ENCODE measurements at places on chromosomes 11 and 22.

GRCh38 chr11:17976651-17977050 lies 36.2 kb downstream of the SERGEF start:
- DNase-seq, result no peak

DNA sequence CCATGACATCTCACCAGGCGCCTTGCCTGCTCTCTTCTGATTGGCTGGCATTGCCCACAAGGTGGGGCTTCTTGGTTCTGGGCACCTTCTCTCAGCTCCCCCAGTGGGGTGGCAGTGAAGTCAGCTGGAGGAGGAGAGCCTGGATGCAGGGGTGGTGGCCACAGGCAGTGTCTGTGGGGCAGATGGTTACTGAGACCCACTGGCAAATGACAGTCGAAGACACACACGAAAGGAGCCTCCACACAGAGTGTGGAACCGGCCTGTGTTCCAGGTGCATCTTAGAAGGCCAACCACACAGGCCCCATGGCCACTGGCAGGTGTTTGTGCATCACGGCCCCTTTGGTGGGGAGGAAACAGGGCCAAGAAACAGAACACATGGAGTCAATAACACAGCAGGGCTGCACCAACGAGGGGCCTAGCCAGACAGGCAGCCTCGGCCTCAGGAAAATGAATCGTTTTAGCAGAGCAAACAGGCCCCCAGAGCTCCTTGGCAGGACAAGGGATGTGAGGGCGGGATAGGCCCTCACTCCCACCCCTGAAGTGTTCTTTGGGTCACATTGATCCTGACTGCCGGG lies 683.4 kb downstream of the TBC1D22A start:
- no peak for DNase-seq

DNA sequence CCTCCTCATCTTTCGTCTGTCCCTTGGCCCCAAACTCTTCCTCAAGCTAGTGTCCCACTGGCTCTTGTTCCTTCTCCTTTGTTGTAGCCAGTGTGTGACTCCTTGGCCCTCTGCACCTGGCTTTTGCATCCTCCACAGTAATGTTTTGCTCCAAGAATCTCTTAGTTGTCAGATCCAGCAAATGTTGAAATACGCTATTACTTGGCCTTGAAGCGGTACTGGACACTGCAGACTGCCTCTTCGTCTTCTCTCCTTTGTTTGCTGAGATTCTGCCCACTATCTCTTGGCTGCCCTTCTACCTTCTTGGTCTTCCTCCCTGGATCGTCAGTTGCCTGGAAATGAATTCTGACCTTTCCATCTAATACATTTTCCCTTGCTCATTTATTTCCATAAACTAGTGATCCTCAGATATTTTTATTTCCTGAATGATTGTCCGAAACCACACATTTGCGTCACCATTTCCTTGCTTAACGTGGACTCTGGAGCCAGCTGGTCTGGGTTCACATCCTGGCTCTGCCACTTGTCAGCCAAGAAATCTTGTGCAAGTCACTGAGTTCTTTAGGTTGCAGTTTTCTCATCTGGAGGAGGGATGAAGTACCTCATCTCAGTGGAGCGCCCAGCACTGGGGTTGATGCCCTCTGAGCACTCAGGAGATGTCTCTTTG lies 113.6 kb downstream of the LDLRAD3 start:
- peak; percentile 97 for DNase-seq

DNA sequence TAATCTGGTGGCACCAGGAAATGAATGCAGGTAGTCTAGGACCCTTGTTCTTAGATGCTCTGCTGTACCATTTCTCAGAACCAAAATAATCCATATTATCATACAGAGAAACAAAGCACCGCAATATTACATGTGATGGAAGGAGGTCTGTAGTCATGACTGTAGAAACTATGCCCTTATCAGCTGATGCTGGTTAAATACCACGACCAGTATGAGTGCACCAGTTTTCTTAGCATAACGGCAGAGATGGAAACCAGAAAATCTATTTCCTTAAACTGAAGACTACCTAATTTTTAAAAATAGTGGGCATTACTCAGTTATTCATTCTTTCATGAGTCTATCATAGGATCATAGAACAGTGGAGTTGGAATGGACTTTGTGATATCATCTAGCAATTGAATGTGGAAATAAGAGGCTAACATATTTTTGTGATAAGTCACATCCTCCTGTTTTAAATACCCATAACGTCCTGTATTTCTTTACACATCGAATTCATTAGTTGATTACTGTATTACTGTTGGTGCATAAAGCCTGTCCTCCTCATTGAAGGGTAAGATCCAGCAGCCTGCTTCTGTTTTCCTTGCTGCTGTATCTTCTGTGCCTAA lies 15.1 kb downstream of the JHY start:
- DNase-seq, result peak; percentile 49

- no peak for DNase-seq
These were observed 1.4 kb downstream of the FAM111A start for GRCh38 chr11:59144096-59144495.

- DNase-seq, result no peak
These were observed 199.1 kb downstream of the SWAP70 start for GRCh38 chr11:9862981-9863380.

DNA sequence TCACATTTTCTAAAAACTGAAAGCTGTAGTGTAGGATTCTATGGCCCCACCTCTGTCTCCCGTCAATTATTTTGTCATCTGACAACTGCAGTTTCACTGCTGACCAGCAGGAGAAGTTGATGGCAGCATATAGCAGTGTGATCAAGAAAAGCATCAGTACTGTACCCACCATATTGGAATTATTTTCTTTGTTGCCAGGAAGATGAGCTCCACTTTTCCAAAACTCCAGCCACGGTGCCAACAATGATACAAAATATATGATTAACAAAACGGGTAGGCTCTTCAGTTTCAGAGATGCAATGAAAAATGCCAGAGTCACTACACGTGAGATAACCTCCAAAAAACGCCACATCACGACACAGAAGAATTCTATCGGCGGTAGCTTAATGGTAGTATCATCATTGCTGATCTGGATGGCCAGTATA lies 41.3 kb downstream of the XKR3 start:
- peak; percentile 24 for DNase-seq

GRCh38 chr11:22690871-22691270 lies 24.5 kb downstream of the GAS2 start:
- DNase-seq, result no peak

GRCh38 chr11:134666273-134667174 lies 254.5 kb upstream of the B3GAT1 start:
- DNase-seq, result no peak

DNA sequence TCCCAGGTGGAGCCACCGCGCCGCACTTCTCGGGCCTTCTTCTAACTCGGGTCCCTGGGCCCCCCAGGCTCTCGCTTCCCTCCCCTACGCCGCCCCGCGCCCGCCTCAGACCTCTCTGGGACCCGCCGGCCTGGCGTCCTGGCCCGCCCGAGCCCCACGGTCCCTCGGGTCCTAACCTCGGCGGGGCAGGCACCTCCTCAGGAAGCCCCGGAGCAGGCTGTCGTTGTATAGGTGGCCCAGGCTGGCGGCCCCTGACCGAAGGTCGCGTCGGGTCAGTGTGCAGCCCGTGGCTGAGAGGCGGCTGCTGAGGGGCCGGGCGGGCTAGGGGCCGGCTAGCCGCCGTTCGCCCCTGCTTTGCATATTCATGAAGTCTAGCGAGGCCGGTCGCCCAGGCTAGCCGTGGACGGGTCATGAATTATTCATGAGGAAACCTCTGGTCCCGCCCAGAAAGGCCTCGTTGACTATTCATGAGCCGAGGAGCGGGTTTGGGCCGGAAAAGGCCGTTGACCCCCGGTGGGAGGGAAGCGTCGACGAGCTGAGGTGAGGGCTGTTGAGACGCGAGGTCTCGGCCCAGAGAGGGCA lies at the start of gene HORMAD2:
TSS of gene HORMAD2 (plus strand) at position 513 of the 582 bp plus-strand sequence. CDS start 13,489 bp downstream, outside the sequence.
- DNase-seq, result peak; percentile 19

DNA sequence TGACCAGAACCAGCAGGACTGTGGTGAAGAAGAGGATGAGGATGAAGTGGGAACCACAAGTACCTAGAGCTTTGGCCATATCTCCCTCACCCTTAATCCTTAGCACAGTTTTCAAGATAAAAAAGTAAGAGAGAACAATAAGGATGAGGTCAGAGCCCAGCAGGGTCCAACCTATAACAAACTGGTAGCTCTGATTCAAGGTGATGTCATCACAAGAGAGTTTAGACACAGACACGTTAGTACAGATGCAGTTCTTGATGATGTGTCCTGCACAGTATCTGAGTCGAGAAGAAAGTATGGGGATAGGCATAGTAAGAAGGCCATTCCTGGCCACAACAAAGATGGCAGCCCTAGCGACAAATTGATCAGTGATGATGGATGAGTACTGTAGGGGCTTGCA lies 586 bp downstream of the OR56A5 start:
- no peak for DNase-seq

- DNase-seq, result peak; percentile 98
These were observed 22.2 kb downstream of the RRAS2 start for GRCh38 chr11:14336507-14337503.

- peak; percentile 72 for DNase-seq
These were observed 27.9 kb upstream of the OAF start for GRCh38 chr11:120182790-120183491.

DNA sequence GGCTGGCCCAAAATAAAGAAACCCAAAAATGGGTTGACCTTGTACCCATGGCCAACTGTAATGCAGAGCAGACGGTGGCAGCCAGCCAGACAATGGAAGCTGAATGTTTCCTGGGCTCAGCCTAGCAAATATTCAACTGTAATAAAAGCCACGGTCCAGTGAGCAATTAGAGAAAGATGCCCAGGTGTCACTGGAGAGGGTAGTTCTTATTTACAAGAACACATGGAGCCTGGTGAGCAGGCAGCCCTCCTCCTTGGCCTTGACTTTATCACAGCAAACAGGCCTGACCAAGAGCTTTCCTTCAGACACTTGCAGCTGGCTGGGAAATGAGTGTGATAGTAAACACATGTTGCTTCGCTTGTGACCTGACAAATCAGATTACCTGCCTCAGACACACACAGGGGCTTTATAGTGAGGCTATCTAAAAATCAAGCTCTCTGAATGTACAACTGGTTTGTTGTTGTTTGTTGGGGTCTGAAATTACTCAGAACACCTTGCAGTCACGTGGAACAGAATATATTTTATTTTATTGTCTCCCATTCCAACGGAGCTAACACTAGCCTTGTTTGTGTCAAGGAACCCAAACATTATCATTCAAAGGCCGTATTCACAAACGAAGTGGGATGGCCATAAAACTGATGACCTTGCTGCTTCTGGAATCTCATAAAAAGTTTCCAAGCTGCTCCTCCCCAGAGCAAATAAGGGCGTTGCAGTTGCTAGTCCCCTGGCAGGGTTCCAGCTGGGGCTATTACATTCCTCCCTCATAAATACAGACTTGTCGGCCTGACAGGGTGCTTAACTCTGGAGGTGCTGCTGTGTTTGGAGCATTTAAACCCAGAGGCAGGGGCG lies 161.1 kb downstream of the BBOX1 start:
- DNase-seq, result peak; percentile 59

DNA sequence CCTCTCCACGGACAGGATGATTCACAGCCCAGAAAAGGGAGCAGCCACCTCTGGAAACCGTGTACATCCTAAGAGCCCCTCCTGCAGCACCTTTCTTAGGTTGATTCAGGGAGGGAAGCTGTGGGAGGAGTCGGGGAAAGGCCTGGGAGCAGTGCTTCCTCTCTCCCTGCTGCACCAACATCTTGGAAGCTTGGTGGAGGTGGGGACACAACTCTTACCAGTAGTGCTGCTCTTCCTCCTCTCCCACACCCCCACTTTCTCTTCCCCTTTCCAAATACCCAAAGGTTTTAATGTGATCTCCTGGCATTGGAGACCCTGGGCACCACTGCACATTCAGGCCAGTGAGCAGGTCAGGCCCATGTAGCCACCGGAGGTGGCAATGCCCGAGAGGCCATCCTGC lies 46.4 kb upstream of the HORMAD2 start:
- no peak for DNase-seq

- no peak for DNase-seq
These were observed 62.7 kb upstream of the LINC01488 start for GRCh38 chr11:69418576-69419296.

DNA sequence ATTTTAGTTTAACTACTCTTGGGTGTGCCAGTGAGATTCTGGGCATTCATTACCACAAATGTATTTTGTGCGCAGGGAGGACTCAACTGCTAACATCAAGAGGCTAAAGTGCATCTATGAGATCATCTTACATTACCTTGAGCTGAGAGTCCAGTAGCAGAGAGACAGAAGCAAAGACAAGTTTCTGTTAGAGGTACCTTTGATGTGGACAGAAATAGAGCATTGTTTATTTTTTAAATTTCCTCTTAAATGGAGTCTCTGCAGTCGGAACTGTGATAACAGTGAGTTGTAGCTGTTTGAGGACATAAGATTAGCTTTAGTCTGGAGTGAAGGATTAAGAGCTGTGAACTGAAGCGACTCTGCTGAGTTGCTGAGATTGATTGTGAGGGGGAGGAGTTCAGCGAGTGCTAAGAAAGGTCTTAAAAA lies 297.0 kb downstream of the CADM1 start:
- no peak for DNase-seq

- peak; percentile 83 for DNase-seq
These were observed 28.8 kb downstream of the TBC1D22A start for GRCh38 chr22:46791201-46791731.

- no peak for DNase-seq
These were observed 3.1 kb downstream of the RPS19BP1 start for GRCh38 chr22:39529487-39529851.

DNA sequence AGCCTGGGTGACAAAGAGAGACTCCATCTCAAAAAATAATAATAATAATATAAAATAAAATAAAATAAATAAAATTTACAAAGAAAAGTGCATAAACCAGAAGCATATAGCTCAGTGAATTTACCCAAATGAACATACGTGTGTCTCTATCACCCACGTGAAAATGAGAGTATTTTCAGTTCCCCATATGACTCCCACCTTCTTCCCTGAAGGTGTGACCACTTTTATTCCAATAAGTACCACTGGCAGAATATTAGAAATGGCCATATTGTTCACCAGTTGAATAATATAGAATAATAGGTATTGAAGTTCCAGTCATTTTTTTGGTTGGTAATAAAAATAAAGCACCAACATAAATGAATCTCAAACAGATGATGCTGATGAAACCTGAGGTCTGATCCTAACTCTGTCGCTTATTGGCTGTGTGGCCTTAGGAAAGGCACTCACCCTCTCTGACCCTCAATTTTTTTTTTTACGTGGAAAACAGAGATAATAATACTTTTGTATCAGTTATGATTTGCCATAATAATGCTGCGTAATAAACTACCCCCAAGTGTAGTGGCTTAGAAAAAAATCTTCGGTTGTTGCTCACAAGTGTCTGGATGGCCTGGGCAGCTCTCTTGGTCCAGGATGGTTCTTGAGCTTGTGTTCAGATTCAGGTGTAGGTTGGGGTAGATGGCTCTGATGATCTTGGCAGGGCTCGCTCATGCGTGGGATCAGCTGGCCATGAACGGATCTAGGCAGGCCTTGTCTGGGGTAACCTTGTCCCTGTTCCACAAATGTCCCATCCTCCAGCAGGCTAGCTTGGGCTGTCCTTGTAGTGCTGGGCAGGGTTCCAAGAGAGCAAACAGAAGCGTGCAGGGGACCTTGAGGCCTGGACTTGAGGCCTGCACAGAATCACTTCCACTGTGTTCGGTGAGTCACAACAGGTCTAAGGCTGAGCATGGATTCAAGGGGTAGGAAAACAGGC lies 88.1 kb downstream of the MYO18B start:
- DNase-seq, result no peak

All from fibroblast of mammary gland (primary cell).